ENCODE measurements at places on chromosomes 5 and 9. TPM values are rescaled to one million over a fixed set of nuclear protein-coding genes. Genes with fewer than 3 reads are reported as not detected.

DNA sequence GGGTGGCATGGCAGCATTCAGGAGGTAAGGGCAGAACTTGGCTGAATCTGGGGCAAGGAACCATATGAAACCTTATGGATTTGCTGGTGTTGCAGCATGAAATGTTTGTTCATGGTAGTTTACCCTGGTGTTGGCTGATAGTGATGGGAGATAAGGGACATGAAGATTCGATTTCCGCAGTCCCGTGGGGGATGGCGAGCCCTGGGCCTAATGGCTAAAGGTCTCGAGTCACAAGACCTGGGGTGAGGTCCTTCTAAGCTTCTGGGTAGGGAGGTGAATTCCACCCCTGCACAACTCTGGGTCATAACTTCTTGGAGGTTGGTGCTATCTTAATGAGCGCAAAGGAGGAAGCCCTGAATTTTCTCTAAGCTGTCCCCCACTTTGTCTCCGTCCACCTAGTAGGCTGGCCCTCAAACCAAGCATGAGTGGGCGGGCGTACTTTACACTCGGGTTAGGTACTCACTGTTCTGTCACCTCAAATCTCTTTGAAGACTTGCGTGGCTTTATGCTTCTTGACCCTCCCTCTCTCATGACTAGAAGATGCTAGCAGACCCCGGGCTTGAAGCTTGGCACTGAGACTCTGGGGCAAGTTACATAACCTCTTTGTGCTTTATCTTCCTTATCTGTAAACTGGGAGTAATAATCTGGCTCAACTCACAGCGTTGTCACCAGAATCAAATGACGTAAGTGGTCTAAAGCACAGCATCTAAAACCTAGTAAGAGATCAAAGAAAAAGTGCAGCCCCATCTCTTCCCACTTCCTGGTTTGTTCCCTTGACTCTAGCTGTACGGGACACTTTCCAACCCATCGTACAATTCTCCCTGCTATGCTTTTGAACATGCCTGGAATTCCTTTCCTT is 72.5 kb downstream of the BASP1 start:
- H3K27ac ChIP-seq, result no peak overlapping the region
- no peaks in the 10 kb centered on the region for H3K4me1 ChIP-seq
- no peak overlapping the region for H3K4me3 ChIP-seq

GRCh38 chr9:34984049-34984448 is 5.5 kb upstream of the DNAJB5 start:
- H3K27ac ChIP-seq, result no peak overlapping the region
- DNase-seq, result no peak
- peaks cover 9% of the 10 kb centered on the region for H3K4me1 ChIP-seq
- no peaks in the 10 kb centered on the region for H3K36me3 ChIP-seq

DNA sequence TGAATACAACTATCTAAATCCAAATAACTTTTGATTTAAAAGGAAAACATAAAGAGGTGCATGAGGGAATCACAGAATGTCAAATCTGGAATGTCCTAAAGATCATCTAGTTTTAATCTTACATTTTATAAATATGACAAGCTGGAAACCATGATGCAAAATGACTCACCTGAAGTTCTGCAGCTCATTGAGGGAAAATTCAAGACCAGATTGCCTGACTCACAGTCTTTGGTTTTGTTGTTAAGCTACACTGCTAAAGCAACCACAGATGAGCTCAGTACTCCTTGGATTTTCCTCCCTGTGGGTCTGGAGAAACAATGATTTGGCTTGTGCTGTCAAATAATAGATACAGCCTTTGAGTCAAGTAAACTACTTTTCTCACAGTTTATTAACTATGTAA is 19.1 kb upstream of the EDIL3 start:
- H3K27me3 ChIP-seq, result no peaks in the 10 kb centered on the region
- no peaks in the 10 kb centered on the region for H3K4me1 ChIP-seq
- H3K4me3 ChIP-seq, result no peak overlapping the region
- no peak overlapping the region for H3K27ac ChIP-seq
- H3K36me3 ChIP-seq, result no peaks in the 10 kb centered on the region
- no peak for DNase-seq

GRCh38 chr5:144125163-144125726 is 45.2 kb downstream of the YIPF5 start:
- H3K36me3 ChIP-seq, result no peaks in the 10 kb centered on the region
- no peak overlapping the region for H3K4me3 ChIP-seq
- H3K27me3 ChIP-seq, result no peaks in the 10 kb centered on the region
- H3K4me1 ChIP-seq, result no peaks in the 10 kb centered on the region

GRCh38 chr5:73540192-73540591 is 25.2 kb downstream of the ANKRA2 start:
- H3K27ac ChIP-seq, result no peak overlapping the region
- no peaks in the 10 kb centered on the region for H3K36me3 ChIP-seq
- no peaks in the 10 kb centered on the region for H3K27me3 ChIP-seq

DNA sequence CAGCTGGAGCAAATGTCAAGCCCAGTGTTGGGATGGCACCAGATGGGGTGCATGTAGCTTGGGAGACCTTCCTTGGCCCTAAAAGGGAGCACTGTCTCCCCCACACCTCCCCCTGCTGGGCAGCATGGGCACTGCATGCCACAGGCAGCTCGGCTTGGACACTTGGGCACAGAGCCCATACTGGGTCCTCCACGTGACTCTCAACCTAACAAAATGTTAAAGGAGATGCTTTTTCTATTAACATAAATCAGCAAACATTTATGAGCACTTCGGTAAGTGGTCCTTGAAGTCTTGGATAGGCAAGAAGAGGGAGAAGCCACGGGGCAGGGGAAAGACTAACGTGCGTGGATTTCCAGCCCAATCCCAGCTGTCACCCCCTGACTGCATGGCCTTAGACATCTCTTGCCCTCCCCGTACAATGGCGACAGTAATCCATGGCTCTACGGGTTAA is 23.9 kb upstream of the MAPK9 start:
- no peaks in the 10 kb centered on the region for H3K4me1 ChIP-seq
- H3K36me3 ChIP-seq, result peaks cover 8% of the 10 kb centered on the region
- H3K27ac ChIP-seq, result no peak overlapping the region
- DNase-seq, result no peak
- no peaks in the 10 kb centered on the region for H3K27me3 ChIP-seq

GIN1 gene
- total RNA-seq, result 8.9 TPM

- H3K4me1 ChIP-seq, result no peaks in the 10 kb centered on the region
- H3K4me3 ChIP-seq, result no peak overlapping the region
- peak overlapping the region; percentile 62 for H3K27ac ChIP-seq
- no peak for DNase-seq
Observed at GRCh38 chr9:20031836-20032235, 243.0 kb upstream of the SLC24A2 start.

TEK gene
- total RNA-seq, result 16.7 TPM

SH3TC2 gene
- total RNA-seq, result 4.7 TPM

- no peak overlapping the region for H3K4me3 ChIP-seq
- H3K36me3 ChIP-seq, result no peaks in the 10 kb centered on the region
- no peaks in the 10 kb centered on the region for H3K27me3 ChIP-seq
- no peak overlapping the region for H3K27ac ChIP-seq
- peaks cover 14% of the 10 kb centered on the region for H3K4me1 ChIP-seq
- no peak for DNase-seq
Observed at GRCh38 chr5:170334626-170335025, 37.0 kb upstream of the LCP2 start.

DNA sequence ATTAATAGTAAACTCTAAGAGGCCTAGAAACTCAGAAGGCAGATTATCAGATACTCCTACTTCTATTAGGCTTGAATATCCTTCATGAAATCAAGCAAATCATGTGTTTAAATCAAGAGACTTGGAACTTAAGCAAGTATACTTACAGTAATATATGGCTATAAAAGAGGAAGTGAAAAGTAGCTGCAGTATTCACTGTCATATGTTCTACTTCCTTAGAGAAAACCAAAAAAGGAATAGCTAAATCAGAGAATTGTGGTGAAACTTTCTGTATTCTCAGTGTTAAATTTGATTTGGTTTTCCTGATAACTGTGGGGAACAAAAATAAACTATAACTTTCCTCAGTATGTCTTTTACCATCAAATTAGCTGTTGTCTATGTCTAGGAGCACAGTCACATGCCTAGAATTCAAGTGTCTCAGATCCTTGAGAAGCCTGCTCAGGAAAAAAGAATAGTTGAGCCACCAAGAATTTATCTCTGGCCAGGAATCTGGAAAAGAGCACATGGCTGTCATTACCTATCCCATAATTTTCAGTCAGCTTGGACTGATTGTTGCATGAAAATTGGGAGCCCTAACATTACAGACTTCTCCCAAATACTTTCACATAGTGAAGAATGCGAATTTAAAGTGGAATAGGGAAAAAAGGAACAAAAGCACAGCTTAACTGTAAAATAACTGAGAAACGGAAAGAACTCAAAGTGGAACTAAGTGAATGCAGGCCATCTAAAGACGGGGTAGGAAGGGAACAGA is 1.7 kb downstream of the FKBP15 start:
- DNase-seq, result no peak
- no peaks in the 10 kb centered on the region for H3K27me3 ChIP-seq
- H3K27ac ChIP-seq, result peak overlapping the region; percentile 40

- no peak overlapping the region for H3K4me3 ChIP-seq
- no peaks in the 10 kb centered on the region for H3K36me3 ChIP-seq
- DNase-seq, result no peak
- H3K27me3 ChIP-seq, result no peaks in the 10 kb centered on the region
Observed at GRCh38 chr5:171926311-171926710, 80.1 kb downstream of the FBXW11 start.

CATSPER3 gene
- 0.44 TPM for total RNA-seq

- H3K4me3 ChIP-seq, result no peak overlapping the region
- H3K36me3 ChIP-seq, result no peaks in the 10 kb centered on the region
- no peak for DNase-seq
- H3K4me1 ChIP-seq, result peaks cover 25% of the 10 kb centered on the region
Observed at GRCh38 chr9:125515983-125516940, 190.7 kb downstream of the MAPKAP1 start.

DIRAS2 gene
- total RNA-seq, result not detected

- DNase-seq, result no peak
- H3K4me3 ChIP-seq, result no peak overlapping the region
- no peaks in the 10 kb centered on the region for H3K27me3 ChIP-seq
- no peak overlapping the region for H3K27ac ChIP-seq
- no peaks in the 10 kb centered on the region for H3K36me3 ChIP-seq
Observed at GRCh38 chr5:33372721-33373472, 67.9 kb upstream of the TARS1 start.

CDKN2B gene
- total RNA-seq, result 2.5 TPM

GABBR2 gene
- 0.22 TPM for total RNA-seq

IL3 gene
- not detected for total RNA-seq

GRCh38 chr5:166024970-166025369 is 2266.5 kb upstream of the WWC1 start:
- no peaks in the 10 kb centered on the region for H3K27me3 ChIP-seq
- DNase-seq, result no peak
- no peaks in the 10 kb centered on the region for H3K4me1 ChIP-seq
- H3K36me3 ChIP-seq, result no peaks in the 10 kb centered on the region
- no peak overlapping the region for H3K27ac ChIP-seq

DNA sequence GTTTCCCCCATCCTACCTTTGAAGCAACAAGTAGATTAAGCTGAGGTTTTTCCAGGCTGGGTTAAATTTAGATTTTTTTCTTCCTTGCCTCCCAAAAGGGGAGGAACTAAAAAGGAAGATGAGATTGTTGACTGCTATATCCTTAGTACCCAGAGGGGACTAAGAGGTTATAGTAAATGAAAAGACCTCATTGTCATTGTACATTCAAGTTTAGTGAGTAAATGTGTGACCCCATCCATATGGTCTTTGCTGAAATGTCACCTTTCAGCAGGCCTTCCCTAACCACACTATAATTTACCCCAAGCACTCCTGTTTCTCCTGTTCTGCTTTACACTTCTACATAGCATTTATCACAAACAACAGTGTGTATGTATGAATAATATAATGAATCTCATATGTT is 35.8 kb upstream of the CHD1 start:
- no peaks in the 10 kb centered on the region for H3K27me3 ChIP-seq
- H3K4me1 ChIP-seq, result no peaks in the 10 kb centered on the region
- no peak for DNase-seq

GTF3C5 gene
- 30.5 TPM for total RNA-seq

ARL15 gene
- 11.4 TPM for total RNA-seq

XRCC4 gene
- total RNA-seq, result 6.4 TPM

GRCh38 chr9:129841071-129841470 is 5.8 kb downstream of the USP20 start:
- no peak overlapping the region for H3K27ac ChIP-seq
- no peaks in the 10 kb centered on the region for H3K27me3 ChIP-seq
- no peak for DNase-seq
- no peaks in the 10 kb centered on the region for H3K36me3 ChIP-seq
- H3K4me3 ChIP-seq, result no peak overlapping the region
- peaks cover 15% of the 10 kb centered on the region for H3K4me1 ChIP-seq

MACIR gene
- total RNA-seq, result 3.8 TPM

SCGB3A2 gene
- total RNA-seq, result not detected

PCDHA11 gene
- total RNA-seq, result 0.12 TPM

CD274 gene
- 14.1 TPM for total RNA-seq

DNA sequence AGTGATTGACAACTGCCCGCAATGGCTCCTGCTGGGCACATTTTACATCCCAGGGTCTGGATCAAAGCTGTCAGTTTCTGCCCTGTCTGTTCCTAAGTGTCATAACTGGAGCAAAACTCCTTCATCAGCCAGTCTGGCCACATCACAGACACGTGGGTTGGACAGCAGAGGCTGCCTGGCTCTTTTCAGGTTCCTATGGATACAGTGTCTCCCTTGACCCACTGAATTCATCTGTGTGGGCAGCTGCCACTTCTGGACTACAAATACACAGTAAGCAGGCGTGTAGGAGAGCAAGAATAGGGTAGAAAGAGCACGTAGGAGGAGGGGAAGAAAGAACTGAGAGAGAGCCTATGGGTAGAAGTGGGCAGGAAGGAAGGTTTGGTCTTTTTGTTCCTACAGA is 238.0 kb downstream of the ENC1 start:
- no peaks in the 10 kb centered on the region for H3K36me3 ChIP-seq
- DNase-seq, result no peak
- no peaks in the 10 kb centered on the region for H3K27me3 ChIP-seq
- no peak overlapping the region for H3K27ac ChIP-seq
- no peak overlapping the region for H3K4me3 ChIP-seq
- no peaks in the 10 kb centered on the region for H3K4me1 ChIP-seq

TSSK1B gene
- total RNA-seq, result not detected

LRRC14B gene
- total RNA-seq, result 7.7 TPM

TMEM161B gene
- total RNA-seq, result 11.7 TPM

GRCh38 chr9:136907011-136907914 is 20.9 kb downstream of the TRAF2 start:
- no peak overlapping the region for H3K4me3 ChIP-seq
- H3K36me3 ChIP-seq, result peaks cover 25% of the 10 kb centered on the region
- H3K4me1 ChIP-seq, result peaks cover 12% of the 10 kb centered on the region
- no peak for DNase-seq
- no peaks in the 10 kb centered on the region for H3K27me3 ChIP-seq
- H3K27ac ChIP-seq, result no peak overlapping the region

GRCh38 chr5:3222924-3223323 is 372.7 kb upstream of the IRX1 start:
- H3K4me3 ChIP-seq, result no peak overlapping the region
- H3K36me3 ChIP-seq, result no peaks in the 10 kb centered on the region
- no peaks in the 10 kb centered on the region for H3K4me1 ChIP-seq
- no peaks in the 10 kb centered on the region for H3K27me3 ChIP-seq

GRCh38 chr5:82313016-82313415 is 34.9 kb upstream of the RPS23 start:
- no peak overlapping the region for H3K4me3 ChIP-seq
- H3K36me3 ChIP-seq, result no peaks in the 10 kb centered on the region
- H3K27me3 ChIP-seq, result no peaks in the 10 kb centered on the region
- no peak overlapping the region for H3K27ac ChIP-seq
- H3K4me1 ChIP-seq, result peaks cover 12% of the 10 kb centered on the region

SLC34A3 gene
- total RNA-seq, result not detected

- no peak for DNase-seq
- H3K36me3 ChIP-seq, result no peaks in the 10 kb centered on the region
- no peak overlapping the region for H3K4me3 ChIP-seq
- H3K27ac ChIP-seq, result no peak overlapping the region
- peaks cover 4% of the 10 kb centered on the region for H3K4me1 ChIP-seq
Observed at GRCh38 chr5:55036477-55036876, 12.4 kb downstream of the GZMK start.
